ENCODE measurements at places on chromosomes 1 and 21.

DNA sequence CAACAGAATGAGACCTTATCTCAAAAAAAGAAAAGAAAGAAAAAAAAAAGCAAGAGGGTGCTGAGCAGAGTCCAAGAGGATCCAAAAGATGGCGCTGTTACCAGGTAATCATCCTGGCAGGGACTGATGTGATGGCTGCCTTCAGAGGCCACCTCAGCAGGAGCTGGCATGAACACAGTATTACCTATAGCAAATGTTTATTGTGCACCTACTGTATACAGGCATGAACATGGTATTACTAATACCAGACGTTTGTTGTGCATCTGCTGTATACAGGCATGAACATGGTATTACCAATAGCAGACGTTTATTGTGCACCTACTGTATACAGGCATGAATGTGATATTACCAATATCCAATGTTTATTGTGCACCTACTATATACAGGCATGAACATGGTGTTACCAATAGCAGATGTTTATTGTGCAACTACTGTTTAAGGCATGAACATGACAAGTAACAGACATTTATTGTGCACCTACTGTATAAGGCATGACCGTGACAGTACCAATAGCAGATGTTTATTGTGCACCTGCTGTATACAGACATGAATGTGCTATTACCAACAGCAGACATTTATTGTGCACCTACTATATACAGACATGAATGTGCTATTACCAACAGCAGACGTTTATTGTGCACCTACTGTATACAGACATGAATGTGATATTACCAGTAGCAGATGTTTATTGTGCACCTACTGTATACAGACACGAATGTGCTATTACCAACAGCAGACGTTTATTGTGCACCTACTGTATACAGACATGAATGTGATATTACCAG is 115.1 kb upstream of the TMEM51 start:
- peak; percentile 33 for DNase-seq

GRCh38 chr1:79705218-79705617 is 698.7 kb upstream of the ADGRL4 start:
- DNase-seq = no peak

GRCh38 chr1:4677608-4678007 is 23.2 kb downstream of the AJAP1 start:
- DNase-seq = no peak

GRCh38 chr1:167454894-167455785 is 63.2 kb downstream of the CD247 start:
- peak; percentile 9 for DNase-seq

DNA sequence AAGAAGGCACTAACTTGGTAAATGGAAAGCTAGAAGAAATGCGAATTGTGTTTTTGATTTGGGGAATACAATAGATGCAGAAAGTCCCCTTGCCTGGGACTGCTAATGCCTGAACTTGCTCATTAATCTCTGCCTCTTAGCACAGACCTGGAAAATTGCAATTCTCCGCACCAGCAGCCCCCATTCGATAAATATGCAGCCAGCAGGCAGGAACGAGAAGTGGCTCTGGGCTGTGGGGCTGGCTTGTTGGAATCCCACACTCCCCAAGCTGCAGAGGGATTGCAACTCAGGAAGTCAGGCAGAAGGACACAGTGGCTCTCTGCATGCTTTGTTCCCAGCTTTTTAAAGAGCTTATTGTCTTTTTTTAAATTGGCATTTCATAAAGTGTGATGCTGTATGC is 51.3 kb downstream of the PCP4 start:
- no peak for DNase-seq

- no peak for DNase-seq
Observed at GRCh38 chr1:172699111-172699510, 40.2 kb downstream of the FASLG start.

- DNase-seq = no peak
Observed at GRCh38 chr1:101238031-101238628, 1.3 kb downstream of the S1PR1 start.

- DNase-seq = no peak
Observed at GRCh38 chr1:31244326-31244725, 4.6 kb upstream of the NKAIN1 start.

GRCh38 chr1:52691821-52692220 is 6.3 kb downstream of the COA7 start:
- no peak for DNase-seq

GRCh38 chr1:111347026-111347425 is 56.4 kb downstream of the CHIA start:
- no peak for DNase-seq

- no peak for DNase-seq
Observed at GRCh38 chr21:29689753-29690152, 250.0 kb downstream of the GRIK1 start.

DNA sequence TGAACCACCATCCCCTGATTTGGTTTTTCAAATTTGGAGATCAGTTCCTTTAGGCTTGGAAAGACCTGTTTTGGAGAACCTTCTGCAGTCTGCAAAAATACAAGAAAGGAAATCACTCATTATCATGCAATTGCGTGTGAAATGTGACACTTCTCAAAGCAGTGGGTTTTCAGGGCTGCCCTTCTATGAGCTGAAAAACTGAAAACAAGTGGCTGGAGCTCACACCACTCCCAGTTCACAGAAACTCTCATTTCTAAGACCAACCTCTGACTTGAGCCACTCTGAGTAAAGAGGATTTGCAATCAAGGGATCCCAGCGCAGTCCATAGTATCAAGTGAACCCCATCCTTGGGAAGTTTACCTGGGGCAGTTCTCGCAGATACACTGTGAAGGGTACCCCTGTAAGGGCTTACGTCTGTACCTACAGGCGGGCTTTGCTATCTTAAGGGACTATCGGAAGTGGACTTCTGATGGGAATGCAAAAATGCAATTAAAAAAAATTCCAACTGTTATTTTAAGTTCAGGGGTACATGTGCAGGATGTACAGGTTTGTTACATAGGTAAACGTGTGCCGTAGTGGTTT is 12.8 kb downstream of the SH2D1B start:
- DNase-seq = no peak

DNA sequence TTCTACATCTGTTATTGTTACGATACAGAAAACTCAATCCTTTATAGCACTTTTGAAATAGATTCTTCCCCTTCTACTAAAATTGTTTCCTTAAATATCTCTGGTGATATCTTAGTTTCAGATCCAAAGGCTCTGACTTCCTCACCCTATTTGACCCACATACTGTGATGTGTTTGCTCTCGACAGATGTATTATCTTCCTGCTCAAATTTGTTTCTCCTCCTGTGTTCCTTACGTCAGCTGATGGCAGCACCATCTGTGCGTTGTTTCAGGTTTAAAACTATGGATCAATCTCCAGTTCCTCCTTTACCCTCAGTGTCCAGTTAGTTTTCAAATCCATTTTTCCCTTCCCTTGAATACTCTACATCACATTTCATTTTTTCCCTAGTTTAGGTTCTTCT is 274.4 kb downstream of the RYR2 start:
- DNase-seq = no peak

- no peak for DNase-seq
Observed at GRCh38 chr21:15183813-15184257, 119.0 kb upstream of the NRIP1 start.

- no peak for DNase-seq
Observed at GRCh38 chr21:38610623-38611251, 112.5 kb upstream of the ERG start.

DNA sequence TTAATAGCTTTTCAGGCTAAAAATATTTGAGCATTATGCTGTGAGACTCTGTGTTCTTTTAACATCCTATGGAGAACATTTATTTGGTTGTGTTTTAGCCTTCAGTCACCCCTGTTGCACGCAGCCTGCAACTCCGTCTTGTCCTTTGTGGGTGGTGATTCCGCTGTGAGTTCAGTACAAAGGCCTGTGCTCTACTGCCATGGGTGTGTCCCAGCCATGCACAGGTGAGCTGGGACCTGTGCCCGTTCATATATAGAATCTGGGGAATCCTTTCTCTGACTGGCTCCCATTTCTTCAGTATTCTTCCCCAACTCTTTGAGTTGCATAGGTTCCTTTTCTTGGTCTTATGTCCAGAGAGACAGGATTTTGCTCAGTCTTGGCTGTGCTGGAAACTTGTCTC is 61.4 kb downstream of the ACTL8 start:
- no peak for DNase-seq

GRCh38 chr1:198187973-198188588 is 31.3 kb downstream of the NEK7 start:
- peak; percentile 37 for DNase-seq

DNA sequence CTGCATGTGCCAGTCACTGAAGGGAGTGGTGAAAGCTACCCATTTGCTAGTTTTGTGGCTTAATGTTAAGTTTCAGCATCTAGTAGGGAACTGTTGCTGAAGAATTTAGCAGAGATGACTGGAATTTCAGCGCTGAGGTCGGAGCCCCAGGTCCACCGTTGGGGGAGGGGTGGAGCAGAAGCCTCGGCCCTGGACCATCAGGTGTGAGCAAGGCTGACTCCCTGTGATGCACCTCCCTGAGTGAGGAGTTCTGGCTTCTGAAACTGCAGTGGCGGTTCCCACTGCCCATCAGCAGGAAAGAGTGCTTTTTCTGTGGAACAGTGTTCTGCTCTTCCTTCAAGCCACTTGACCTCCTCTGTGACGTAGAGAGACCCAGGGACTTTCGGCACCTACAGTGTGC is 1.3 kb downstream of the NOS1AP start:
- DNase-seq = no peak

GRCh38 chr1:69363236-69363635 is 204.5 kb upstream of the LRRC7 start:
- DNase-seq = no peak

DNA sequence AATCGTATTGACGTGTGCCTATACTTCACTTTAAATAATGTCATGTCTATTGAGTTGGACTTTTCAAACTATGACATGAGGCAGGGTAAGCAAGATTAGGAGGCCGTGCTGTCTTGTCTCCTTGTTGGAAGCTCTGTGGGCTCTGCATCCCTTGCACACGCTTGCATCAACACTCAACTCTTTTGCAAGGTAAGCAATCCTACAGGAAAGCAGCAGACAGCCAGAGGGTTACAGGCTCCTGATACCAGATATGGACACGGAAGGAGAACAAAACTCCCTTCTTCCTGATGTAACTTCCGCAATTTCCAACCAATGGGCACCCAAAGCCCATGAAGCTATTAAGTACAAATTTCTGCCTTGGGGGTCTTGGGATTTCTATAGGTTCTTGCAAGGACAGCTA is 1520.7 kb upstream of the B3GALT2 start:
- no peak for DNase-seq

- peak; percentile 90 for DNase-seq
Observed at GRCh38 chr1:214427871-214428277, 123.5 kb downstream of the PTPN14 start.

GRCh38 chr1:220251272-220251671 is 21.0 kb downstream of the RAB3GAP2 start:
- no peak for DNase-seq

DNA sequence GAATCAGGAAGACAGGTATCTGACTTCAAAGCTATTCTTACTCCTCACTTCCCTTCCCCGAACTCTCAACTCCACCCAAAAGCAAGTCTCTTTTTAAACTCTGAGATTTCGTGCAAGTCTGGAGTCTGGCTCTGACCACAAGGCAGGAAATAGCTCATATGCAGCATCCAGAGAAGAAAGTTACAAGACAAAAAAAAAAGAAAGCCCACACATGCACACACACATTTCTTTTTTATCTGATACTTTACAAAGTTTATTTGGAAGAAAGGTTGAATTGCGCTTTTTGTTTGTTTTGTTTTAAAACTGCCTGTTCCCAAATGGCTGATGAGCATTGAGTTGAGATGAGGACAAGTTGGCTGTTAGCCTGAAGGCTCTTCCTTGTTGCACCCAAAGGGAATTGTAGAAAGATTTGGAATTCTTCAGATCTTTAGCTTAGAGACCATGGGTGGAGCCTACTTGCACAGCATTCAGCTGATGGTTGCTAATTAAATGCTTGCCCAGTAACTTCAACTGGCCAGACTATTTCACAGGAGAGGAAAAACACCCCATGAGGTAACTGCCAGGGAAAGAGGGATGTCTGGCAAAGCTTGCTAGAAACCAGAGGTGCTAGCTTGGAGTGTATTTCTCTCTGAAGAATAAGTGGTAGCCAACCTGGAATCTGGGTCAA is 490.3 kb downstream of the TTLL7 start:
- peak; percentile 44 for DNase-seq

DNA sequence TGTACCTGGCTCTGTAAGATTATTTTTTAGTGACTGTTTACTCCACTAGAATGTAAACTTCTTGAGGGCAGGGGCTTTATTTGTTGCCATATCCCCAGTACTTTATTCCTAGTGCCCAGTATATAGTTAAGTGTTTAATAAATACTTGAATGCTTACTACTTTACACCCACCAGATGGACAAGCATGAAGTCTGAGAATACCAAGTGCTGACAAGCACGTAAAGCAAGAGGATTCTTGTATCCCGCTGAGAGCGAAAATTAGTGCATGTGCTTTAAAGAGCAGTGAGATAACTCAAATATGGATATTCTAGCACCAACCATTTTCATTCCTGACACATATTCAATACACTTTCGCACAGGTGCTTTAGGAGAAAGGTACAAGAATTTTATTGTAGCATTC is 1.5 kb upstream of the SCCPDH start:
- no peak for DNase-seq

- peak; percentile 91 for DNase-seq
Observed at GRCh38 chr1:201501144-201501543, 5.8 kb downstream of the CSRP1 start.

DNA sequence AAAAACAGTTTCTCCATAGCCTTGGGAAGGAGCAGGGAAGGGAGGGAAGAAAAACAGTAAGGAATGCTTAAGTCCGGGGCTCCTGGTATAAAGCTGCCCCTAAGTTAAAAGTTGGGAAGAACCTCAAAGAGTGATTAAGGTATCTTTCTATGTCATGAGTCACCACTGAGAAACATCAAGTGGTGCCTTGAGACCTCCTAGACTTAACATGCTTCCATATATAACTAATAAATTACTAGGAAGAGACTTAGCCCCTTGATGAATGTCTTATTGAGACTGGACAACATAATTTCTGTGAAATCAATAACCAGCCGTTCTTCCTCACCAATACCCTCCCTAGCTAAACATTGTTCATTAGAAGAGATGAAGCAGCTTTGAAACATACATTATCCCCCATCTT is 121.8 kb upstream of the SLC44A3 start:
- no peak for DNase-seq

GRCh38 chr21:20943561-20943997 is 54.6 kb upstream of the NCAM2 start:
- no peak for DNase-seq

DNA sequence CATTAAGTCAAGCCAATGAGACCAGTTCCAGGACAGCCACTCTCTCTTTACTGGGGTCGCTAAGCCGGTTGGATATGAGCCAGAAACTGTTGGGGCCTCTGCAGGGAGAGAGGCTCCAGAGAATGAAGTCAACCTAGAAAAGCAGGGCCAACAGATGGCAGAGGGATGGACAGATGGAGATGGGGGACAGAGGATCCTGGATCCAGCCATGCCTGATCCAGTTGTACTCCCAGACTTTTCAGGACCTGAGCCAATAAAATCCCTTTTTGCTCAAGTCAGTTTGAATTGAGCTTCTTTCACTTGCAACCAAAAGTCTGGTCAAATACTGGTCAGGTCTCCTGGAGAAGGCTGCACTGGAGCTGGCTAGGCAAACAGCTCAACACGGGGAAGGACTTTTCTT is 2.2 kb downstream of the DHCR24 start:
- DNase-seq = no peak

Measured in fibroblast of lung (primary cell).